ENCODE measurements at places on chromosomes 3 and 15.

- no peak for DNase-seq
Measured at GRCh38 chr3:48437812-48438211, 2.1 kb downstream of the CCDC51 start.

DNA sequence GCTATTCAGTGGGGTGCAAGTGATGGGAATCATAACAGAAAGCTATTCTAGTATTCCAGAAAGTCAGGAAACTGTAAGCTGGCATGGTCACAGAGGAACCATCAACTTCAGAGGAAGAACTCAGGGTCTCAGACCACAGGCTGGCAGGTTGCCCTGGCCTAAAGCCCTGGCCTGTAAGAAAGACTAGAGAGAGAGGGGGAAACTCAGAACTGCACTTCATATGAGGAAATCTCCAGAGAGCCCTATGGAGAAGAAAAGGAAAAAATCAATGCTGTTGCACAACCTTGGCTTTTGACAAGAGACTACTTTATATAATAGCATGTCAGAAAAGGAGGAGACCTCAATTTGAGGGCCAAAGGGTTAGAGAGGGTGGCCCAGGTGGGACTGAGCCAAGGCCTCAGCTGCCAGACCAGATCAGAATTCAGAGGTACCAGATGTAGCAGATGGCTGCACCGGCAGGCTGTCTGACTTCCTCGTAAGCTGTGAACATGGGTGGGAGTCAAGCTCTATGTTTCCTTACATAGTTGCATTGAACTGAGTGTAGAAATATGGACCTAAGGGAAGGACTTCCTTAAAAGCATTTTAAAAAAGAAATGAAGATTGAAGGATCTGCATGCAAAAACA, 333.8 kb downstream of the PDCD6IP start:
- peak; percentile 2 for DNase-seq

DNA sequence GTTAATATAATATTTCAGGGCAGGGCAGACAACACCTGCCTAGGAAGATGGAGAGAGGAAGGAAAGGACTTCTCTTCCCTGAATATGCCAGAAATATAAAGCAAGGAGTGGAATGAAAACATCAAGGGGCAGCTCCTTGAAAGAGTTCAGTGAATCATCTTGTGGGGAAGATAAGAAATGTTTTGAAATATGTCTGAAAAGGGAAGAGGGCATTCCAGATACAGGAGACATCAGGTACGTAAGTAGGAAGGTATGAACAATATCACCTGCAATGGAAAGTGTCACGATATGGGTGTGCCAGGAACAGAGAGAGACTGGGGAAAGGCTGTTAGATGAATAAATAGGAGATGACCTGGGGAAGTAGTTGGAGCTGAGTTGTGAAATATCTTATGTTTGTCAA, 75.8 kb upstream of the WDR72 start:
- no peak for DNase-seq

DNA sequence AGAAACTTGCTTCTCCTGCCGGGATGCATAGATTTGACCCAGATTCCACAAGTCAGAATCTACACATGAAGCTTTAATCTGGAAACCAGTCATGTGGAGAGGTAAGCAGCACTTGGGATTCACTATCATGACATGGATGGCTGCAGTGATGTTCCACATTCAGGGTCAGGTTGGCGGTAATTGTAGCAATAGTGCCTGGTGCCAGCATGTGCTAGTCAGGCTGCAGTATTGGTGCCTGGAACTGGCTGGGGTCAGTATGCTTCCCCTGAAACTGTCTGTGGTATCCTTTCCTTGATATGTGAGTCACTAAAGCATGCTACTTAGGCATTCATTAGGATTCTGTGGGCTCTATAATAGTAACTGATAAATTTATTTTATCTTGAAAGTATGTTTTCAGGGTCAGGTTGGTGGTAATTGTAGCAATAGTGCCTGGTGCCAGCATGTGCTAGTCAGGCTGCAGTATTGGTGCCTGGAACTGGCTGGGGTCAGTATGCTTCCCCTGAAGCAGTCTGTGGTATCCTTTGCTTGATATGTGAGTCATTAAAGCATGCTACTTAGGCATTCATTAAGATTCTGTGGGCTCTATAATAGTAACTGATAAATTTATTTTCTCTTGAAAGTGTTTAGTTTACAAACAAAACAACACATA, 1439.2 kb downstream of the ZPLD1 start:
- no peak for DNase-seq

DNA sequence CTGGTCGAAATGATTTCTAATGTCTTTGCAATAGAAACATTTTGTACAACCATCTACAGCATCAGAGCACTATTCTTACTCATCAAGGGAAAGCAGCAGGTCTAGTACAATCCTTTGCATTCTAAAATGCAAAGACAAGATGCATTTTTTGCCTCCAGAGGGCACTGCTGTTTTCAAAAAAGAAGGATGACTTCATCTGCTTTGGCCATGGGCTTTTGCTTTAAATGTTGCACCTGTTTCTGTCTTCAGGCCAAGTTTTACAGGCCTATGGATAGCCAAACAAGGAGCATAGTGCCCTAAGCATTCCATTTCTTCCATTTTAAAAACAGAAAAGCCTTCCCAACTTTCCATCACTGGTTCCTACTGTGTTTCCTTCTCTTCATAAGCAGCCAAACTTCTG, 3.4 kb downstream of the PARP9 start:
- peak; percentile 76 for DNase-seq

GRCh38 chr3:81433675-81434074, 327.8 kb downstream of the GBE1 start:
- no peak for DNase-seq

- DNase-seq = no peak
Measured at GRCh38 chr3:171760477-171760876, 49.8 kb downstream of the PLD1 start.

GRCh38 chr15:93980261-93980911, 251.0 kb upstream of the MCTP2 start:
- DNase-seq = no peak

GRCh38 chr3:126102011-126102410, 18.1 kb upstream of the SLC41A3 start:
- DNase-seq = no peak

- DNase-seq = no peak
Measured at GRCh38 chr15:71341811-71342550, 226.7 kb downstream of the THSD4 start.

GRCh38 chr15:101066501-101067408, 147.6 kb downstream of the LRRK1 start:
- no peak for DNase-seq

DNA sequence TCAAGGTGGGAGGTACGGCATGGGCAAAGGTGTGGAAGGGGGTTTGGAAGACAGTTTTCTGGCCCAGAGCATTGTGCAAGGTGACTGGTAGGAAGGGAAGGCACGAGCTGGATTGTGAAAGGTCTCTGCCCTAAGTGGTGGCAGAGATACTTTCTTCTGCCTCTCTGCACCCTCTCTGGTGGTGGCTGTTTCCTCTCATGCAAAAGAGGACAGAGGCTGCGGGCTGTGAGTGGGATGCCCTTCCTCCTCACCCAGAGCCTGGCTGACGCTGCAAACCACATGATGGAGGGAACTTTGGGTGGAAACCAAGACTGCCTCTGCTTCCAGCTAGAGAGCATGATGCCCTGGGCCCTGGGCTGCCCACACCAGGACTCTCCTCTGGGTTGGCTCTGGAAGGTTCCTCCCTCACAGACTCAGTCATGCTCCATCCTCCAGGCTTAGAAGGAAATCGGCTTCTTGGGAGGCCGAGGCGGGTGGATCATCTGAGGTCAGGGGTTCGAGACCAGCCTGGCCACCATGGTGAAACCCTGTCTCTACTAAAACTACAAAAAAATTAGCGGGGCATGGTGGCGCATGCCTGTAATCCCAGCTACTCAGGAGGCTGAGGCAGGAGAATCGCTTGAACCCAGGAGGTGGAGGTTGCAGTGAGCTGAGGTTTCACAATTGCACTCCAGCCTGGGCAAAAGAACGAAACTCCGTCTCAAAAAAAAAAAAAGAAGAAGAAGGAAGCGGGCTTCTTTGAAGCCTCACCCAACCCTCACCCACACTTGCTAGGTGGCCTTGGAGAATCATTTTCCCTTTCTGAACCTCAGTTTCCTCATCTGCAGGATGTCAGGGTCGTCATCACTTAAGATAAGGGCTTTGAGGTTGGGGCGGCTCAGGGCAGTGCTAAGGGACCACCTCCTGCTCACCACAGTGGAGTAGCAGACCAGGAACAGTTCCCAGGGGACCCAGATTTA, 8.3 kb downstream of the PSTPIP1 start:
- no peak for DNase-seq

DNA sequence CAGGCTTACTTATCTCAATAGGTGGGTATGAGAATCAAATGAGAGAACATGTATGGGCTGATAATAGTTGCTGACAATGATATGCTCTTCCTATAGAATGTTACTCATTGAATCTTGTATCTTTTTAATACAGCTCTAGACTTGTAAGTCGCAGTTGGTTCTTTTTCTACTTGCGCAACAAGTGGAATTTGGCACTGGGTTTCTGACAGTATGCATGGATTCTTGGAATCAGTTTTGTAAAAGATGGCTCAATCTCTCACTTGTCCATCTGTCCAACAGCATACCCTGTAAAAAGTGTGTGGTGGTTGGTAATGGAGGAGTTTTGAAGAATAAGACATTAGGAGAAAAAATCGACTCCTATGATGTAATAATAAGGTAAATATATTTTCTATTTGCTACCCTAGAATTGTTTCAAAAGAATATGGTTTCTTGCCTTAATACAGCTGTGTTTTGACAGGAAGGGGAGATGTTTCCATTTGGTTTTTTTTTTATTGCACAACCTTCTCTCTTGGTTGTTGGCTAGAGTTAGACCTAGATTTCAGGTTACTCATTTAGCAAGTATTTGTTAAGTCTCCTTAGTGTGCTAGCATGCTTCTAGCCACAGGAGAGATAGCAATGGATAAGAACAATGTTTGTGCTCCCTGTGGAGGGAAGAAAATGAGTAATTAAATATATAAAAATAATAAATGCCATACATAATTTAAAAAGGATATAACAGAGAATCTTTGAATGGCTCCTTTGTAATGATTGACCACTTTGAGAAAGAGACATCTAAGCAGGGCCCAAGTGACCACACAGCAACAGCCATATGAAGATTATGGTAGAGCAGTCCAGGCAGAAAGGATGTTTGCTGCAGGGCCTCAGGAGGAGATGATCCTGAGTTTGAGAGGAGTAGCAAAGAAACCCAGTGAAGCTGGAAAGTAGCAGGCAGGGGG, 21.8 kb downstream of the ST3GAL6 start:
- peak; percentile 94 for DNase-seq

GRCh38 chr15:94259121-94259751, 27.9 kb downstream of the MCTP2 start:
- DNase-seq = peak; percentile 26

- no peak for DNase-seq
Measured at GRCh38 chr3:14418296-14419250, 16.2 kb downstream of the SLC6A6 start.
